ENCODE measurements at places on chromosomes 7 and 10.

DNA sequence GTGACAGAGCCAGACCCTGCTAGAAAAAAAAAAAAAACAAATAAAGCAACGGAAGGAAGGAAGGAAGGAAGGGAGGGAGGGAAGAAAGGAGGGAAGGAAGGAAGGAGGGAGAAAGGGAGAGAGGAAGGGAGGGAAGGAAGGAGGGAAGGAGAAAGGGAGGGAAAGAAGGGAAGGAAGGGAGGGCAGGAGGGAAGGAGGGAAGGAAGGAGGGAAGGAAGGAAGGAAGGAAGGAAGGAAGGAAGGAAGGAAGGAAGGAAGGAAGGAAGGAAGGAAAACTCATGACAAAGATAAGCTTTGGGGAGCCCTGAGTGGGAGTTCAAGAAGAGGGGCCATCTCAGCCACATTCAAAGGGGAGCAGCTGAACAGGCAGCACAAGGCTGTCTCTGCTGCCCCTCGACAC, 124.7 kb upstream of the MGMT start:
- no peak for DNase-seq

GRCh38 chr10:64708884-64709681, 1187.9 kb downstream of the REEP3 start:
- no peak for DNase-seq

DNA sequence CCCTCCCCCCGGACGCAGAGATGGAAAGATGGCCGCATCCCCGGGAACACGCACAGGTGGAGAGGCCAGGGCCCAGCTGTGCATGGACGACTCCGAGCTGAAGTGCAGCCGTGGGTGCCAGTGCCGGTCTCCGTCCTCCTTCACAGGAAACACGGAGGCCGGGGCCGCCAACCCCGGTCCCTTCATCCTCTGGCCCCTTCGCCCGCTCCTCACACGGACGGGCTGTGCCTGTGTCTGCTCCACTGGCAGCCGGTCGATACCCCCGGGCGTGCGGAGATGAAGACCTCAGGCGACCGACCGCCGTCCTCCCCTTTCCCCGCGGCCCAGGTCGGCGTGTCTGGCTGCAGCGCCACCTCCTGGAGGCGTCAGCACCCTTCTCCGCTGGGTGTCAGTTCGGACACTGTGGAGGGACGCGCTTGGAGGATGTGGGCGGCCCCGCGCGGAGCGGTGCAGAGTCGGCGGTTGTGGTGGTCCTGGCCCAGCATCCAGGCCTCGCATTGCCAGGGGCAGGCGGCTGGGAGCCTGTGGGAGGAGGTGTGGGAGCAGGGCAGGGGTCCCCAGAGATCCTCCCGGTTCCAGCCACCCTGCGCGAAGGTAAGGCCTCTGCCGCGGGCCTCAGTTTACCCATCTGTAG, 9.9 kb downstream of the ZNF511 start:
- peak; percentile 33 for DNase-seq

GRCh38 chr7:144588559-144589051, 185.1 kb upstream of the NOBOX start:
- no peak for DNase-seq

GRCh38 chr7:4888161-4888560, 4.6 kb upstream of the RADIL start:
- no peak for DNase-seq

DNA sequence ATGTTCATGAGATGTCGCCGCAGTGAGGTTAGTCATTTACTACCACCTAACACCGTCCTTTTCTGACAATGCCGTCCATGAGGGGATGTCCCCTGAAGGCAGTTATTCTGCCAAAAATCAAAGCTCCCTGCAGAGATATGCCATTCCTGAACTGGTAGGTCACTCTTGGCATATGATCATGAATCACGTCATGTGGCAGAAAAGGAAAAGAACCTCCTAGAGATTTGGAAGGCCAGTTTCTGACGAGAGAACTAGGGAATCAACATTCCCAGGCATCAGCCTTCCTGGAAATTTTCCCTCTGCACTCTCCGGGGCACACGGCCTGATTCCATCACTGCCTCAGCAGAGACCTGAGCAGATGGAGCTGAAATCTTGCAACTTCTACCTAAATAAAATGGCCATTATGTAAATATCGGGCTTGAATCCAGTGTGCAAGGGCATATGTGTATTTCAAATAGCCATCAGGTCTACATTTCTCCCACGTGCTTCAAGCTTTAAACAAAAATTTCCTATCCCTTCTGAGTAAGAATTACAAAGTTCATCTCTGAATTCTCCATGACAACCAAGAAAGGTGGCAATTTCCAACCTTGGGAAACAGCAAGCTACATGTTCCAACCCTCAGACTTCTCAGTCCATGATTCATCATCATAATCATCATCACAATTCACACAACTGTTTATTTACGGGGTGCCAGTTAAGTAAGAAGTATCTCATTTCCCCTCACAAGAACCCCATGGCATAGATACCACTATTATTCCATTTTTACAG, 46.5 kb downstream of the AMPH start:
- DNase-seq = peak; percentile 85

DNA sequence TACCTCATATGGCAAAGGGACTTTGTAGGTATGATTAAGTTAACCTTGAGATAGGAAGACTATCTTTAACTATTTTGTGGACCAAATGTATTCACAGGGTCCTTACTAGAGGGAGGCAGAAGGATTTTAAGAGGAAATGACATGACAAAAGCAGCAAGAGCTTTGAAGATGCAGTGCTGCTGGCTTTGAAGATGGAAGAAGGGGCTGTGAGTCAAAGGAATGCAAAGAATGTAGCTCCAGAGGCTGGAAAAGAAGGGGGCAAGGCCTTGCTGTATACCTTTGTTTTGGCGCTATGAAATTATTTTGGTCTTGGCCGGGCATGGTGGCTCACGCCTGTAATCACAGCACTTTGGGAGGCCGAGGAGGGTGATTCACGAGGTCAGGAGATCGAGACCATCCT, 3.2 kb upstream of the NRBF2 start:
- peak; percentile 43 for DNase-seq

- DNase-seq = peak; percentile 43
Measured at GRCh38 chr7:16817536-16817935, 12.7 kb upstream of the AGR2 start.

GRCh38 chr10:11218395-11218794, 200.7 kb downstream of the CELF2 start:
- DNase-seq = no peak

DNA sequence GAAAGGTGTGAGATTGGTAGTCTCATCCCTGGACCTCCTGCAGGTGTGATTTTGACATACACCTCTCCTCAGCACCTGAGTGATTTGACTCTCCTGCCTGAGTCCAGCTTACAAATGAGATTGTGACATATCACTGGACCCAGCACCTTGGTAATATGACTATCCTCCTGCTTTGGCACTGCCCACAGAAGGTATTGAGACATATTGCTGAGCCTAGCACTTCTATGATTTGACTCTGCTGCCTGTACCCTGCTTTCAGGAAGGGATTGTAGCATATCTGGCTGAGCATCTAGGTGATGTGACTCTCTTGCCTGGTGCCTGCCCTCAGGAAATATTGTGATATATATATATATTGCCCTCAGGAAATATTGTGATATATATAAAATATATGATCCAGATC, 43.5 kb upstream of the ZNF680 start:
- no peak for DNase-seq

- DNase-seq = peak; percentile 98
Measured at GRCh38 chr10:132724446-132724845, 61.5 kb downstream of the NKX6-2 start.

DNA sequence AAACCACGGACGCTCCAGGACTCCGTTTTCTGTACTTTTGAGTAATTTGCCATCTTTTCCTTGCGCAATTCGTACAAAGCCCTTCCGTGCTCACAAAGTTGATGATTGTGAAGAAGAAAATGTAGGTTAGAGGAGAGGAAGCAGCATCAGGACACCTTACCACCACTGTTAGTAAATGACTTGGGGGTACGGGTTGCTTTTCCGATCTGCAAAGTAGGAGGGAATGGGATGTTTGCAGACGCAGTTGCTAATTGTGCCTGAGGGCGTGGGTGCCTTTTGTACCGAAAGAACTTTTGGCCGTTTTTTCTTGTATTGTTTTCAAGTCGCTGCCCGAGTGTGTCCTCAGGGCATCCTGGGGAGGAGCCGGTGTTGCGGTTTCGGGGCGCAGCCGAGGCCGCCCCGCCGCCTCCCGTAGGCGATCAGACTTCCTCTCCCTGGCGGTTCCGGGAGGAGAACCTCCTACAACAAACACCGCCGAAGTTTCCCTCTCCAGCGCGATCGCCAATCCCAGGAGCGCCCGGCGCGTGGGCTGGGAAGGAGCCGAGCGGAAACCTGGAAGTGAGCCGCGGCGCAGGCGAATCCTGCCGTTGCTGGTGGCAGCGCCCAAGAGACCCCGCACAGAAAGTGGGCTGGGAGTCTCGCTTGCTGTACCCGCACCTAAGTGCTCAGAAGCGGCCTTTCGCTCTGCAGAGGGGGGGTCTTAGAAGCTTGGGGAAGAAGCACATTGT, 1.0 kb downstream of the PRR15 start:
- DNase-seq = peak; percentile 32

DNA sequence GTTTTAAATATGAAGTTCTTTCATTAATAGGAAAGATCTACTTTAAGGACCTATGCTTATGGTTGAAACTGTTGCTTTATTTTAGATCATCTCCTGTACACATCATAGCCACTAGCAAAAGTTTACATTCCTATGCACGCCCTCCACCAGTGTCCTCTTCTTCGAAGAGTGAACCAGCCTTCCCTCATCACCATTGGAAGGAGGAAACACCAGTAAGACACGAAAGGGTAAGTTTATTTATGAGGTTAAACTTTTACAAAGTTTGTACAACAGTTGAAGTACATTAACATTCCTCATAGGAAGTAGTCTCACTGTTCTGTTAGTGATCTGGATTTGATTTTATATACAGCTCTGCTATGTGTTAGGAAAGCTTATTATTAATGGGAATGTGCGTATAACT, 16.9 kb downstream of the HBP1 start:
- DNase-seq = no peak

- DNase-seq = no peak
Measured at GRCh38 chr10:45261946-45262345, 53.5 kb downstream of the OR13A1 start.

GRCh38 chr7:18760631-18761445, 265.3 kb downstream of the HDAC9 start:
- no peak for DNase-seq

DNA sequence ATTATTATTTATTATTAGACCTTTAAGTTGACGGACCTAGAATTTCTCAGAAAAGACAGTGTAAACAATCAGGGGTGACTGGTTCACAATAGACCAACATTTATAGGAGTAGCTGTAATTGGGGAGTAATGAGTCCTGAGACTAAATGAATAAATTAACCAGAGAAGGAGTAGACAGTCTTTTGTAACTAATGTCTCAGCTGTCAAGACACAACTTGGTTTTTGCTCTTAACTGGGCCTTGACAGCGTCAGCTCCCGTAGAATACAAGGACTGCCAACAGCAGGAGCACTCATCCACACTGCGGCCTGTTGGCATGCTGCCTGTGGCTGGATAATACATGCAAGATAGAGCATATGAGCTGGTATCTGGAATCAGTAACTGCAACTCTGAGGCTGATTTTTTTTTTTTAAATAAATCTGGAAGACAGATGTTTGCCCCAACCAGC, 123.9 kb downstream of the CACNA2D1 start:
- peak; percentile 89 for DNase-seq

- DNase-seq = no peak
Measured at GRCh38 chr7:113635492-113635891, 283.3 kb downstream of the PPP1R3A start.

GRCh38 chr7:145434811-145435210, 599.0 kb upstream of the TPK1 start:
- DNase-seq = peak; percentile 2

DNA sequence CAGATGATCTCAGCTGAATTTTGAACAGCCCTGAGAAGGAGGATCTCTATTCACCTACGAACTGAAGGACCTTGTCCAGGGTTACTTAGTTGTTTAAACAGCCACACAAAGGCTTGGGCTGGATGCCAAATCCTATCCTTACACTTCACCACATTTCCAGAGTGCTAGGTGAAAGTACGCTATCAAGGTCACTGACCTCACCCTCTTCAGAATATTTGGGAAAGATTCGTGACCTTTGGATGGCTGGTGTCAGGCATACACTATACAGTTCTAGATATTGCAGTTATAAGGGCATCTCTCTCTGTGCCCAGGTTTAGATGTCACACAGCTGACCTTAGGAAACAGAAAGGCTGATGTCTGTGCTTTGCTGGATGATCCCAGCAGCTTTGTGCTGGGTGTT, 61.2 kb upstream of the ABLIM1 start:
- no peak for DNase-seq

DNA sequence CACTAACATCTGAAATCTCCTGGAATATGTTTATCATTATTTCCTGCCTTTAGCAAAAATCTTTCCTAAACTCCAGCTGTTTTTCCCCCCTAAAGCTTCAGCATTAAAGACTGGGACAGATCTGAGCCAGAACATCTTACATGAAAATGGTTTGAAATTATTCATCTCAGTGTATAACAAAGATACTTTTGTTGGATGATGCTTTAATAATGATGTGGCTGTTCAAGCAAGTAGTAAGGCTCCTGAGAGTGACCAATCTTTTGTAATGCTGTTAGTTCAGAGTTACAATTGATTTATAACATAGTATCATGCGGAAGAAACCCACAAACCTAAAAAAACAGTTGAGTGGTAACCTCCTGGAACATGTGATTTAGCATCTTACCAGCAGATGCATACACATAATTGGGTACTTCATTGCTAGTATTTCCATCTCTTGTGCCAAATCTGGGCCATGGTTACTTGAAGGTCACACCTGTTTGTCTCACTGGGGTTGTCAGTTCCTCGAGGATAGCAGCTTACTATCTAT, 1.5 kb downstream of the BZW2 start:
- peak; percentile 23 for DNase-seq

DNA sequence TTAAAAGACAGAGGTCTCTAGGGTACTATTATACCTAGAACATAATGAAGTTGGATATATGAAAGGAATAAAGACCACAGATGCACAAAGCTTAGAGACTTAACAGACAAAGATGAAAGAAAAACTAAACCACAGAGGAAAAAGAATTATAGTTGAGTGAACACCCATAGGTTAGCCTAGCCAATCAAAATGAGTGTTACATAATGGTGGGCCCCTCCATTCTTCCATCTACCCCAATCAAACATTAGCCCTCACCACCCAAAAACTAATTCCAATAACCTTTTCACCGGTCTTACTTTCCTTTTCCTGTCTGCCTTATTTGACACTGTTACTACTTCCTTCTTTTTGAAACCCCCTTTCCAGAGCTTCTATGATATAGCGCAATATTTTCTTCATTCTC, 130.1 kb downstream of the ELMO1 start:
- no peak for DNase-seq

DNA sequence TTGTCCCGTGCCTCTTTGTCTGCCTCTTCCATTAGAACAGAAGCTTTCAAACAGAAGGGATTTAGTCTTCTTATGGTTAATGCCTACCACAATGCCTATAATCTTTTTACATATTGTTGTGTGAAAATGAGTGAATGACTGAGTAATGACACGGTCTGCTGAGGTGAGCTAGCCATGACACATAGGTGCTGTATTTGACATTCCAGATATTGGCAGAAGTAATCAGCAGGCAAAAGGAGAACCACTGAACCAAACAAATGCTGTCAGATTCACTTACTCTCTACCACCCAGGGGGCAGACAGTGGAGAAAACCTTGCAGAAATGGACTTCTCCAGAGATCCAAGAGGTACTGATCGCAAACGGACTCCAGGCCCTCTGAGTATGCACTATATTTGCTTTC, 377.2 kb upstream of the VWC2 start:
- DNase-seq = no peak

All from fibroblast of skin of right quadriceps (primary cell).